ENCODE measurements at places on chromosomes 2 and 18.

DNA sequence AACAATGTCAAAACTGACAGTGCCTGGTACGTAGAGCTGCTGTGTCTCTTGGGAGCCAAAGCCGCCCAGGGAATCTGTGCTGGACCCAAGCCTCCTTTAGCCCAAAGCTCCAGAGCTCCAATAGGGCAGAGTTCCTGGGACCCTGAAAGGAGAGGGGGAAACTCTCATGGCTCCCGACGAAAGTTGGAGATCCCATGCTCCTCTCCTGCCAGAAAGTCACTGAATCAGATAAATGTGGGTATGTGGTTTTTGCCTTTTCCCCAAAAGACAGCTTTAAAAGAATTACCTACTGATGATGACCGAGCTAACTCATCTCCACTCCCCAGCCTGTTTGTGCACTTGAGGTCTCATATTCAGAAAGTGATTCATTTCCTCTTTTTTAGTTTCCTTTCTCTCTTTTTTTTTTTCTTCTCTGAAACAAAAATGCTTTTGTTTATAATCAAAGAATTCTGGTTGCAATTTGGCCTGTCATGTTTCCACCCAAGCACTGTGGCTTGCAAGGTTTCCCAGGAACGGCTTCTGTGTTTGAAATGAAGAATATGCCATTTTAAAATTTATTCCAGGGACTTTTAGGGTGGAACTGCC is 14.1 kb upstream of the PMAIP1 start:
- no peaks in the 10 kb centered on the region for H3K4me1 ChIP-seq
- H3K27me3 ChIP-seq: no peaks in the 10 kb centered on the region
- no peaks in the 10 kb centered on the region for H3K36me3 ChIP-seq
- H3K4me3 ChIP-seq: no peak overlapping the region
- H3K27ac ChIP-seq: no peak overlapping the region

DNA sequence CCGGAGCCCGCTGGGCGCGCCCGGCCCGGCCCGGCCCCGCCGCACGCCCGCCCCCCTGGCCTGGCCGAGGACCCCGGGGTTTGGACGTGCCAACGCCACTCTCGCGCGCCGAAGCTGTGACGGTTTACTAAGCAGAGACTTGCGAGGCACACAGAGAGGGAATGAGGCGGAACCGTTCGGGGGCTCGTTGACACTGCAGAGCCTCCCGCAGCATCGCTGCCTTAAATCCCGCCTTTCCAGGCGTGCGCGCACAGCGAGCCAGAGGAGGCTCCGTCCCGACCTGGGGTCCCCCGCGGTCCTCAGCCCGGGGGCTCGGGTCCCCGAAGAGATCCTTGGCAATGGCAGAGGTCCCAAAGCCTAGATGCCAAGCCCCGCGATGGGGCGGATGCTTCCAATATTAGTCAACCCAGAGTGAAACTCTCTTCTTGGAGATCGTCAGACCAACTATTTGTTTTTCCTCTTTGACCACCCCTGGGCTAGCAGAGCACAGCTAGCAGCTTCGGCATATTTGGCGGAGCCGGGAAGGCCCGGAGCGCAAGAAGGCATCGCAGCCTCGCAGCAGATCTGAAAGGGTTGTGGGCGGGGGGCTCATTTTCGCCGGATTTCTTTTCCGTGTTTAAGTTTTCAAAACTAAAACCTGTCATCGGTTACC is at the start of gene ZNF385B:
TSS of gene ZNF385B (minus strand) at position 197 of the 652 bp plus-strand sequence.
- peak within 1 kb of the TSS; percentile 73 for H3K27ac ChIP-seq
- no peaks in the 10 kb centered on the region for H3K36me3 ChIP-seq
- H3K27me3 ChIP-seq: no peaks in the 10 kb centered on the region
- no peaks in the 10 kb centered on the region for H3K4me1 ChIP-seq
- peak; percentile 46 for DNase-seq

DNA sequence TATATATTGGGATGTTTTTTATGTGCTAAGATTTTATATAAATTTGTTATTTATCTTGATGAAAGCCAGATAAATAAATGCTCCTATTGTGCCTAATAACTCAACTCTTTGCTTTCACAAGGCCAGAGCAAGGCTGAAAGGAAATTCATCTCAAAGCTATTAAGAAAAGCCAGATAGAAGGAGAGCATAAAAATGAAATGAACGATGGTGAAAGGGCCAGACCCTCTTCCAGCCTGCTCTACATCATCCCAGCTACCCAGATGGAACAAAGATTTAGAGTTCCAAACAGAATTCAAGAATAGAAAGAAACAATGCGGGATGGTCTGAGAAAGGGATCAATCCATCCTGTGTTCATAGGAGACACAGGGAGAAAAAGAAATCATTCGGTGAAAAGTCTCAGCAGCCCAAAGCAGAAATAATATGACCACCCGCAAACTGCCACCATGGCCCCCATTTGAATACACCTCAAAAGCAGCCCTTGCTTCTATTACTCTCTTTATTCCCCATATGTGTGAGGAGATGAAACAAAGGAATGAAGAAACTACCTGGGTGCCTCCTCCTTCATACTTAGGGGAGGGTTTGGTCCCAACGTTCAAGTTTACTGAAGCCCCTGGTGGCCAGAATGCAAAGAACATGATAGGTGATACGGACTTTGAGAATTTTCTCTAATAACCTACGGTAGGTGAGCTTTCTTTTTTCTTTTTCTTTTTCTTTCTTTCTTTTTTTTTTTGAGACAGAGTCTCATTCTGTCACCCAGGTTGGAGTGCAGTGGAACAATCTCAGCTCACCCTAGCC is 110.1 kb upstream of the FBXO11 start:
- H3K36me3 ChIP-seq: no peaks in the 10 kb centered on the region
- DNase-seq: no peak
- H3K4me3 ChIP-seq: no peak overlapping the region
- no peaks in the 10 kb centered on the region for H3K4me1 ChIP-seq
- no peak overlapping the region for H3K27ac ChIP-seq

DNA sequence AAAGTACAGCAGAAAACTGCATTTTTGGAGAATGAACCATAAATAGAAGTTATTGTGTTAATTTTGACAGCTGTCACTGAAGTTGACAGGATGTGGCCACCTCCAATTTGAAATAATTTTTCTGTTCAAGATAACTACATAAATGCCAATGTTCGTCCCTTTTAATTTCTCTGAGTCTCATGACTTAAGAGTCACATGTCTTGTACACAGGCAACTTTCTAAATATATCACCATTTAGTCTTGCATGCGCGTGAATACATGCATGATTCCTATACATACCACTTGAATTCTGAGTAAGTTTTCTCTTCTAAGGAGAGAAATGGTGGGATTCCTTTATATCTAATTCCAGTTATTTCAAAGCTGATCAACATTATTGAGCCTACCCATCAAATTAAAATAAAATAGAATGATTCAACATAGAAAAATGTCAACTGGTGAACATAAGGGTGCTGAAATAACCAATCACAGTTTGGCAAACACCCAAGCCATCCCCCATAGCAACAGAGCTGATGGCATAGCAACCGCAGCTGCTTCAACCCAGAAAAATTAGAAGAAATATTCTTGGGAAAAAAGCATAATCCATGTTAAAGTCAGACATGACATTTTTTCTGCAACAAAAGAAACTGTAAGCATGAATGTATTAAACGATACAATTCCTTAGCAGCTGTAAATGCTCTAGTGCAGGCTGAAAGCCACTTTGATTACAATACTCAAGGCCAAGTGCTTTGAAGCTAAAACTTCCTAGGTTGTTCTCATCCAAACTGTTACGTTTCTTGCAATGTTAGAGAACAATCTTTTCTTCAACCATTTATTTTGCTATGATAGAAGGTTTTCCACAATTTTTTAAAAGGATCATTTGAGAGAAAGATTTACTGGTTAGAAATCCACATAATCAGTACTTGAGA is 282.7 kb downstream of the DLGAP1 start:
- no peak for DNase-seq
- H3K27ac ChIP-seq: no peak overlapping the region
- H3K4me3 ChIP-seq: no peak overlapping the region

DNA sequence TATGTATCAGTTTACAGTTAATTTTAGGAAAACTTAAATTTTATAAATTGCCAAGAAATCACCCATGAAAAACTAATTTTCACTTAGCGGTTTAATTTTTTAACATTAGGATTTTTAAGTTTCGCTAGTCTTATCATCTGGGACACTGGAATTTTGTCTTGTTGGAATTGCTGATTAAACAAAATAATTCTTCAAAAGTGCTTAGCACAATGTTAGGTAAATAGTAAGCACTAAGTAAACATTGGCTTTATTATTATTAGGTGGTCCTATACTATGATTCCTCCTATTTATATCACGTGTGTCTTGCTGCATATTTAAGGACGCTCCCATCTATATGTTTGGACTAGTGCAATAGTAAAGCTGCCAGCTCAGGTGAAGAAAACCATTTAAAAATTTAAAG is 54.6 kb upstream of the MAP4K3 start:
- no peak for DNase-seq
- H3K27ac ChIP-seq: no peak overlapping the region
- no peaks in the 10 kb centered on the region for H3K27me3 ChIP-seq

- no peak for DNase-seq
- H3K27me3 ChIP-seq: no peaks in the 10 kb centered on the region
- no peak overlapping the region for H3K27ac ChIP-seq
- no peaks in the 10 kb centered on the region for H3K36me3 ChIP-seq
Observed at GRCh38 chr2:200453853-200454534, 55.9 kb downstream of the KCTD18 start.

DNA sequence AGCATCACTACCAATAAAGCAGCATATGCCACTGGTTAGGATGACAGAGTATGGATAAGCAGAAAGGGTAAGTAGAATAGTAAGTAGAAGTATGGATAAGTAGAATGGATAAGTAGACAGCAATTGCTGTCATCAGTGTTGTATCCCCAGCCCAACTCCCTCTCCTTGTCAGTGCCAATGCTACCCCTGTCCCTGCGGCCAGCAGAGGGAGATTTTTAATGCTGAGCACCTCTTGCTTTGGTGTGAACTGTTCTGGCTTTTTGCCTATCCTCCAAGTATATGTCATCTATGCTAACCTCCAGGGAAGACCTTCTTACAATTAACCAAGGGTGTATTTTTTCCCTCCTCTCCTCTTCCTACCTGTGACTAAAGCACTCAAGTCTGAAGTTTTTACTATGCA is 136.7 kb upstream of the SPHKAP start:
- no peak overlapping the region for H3K27ac ChIP-seq
- H3K4me1 ChIP-seq: no peaks in the 10 kb centered on the region
- peak; percentile 61 for DNase-seq
- no peaks in the 10 kb centered on the region for H3K36me3 ChIP-seq

GRCh38 chr2:173296235-173296634 is 58.4 kb upstream of the CDCA7 start:
- H3K4me3 ChIP-seq: no peak overlapping the region
- no peak for DNase-seq
- H3K27ac ChIP-seq: no peak overlapping the region
- no peaks in the 10 kb centered on the region for H3K27me3 ChIP-seq
- H3K36me3 ChIP-seq: no peaks in the 10 kb centered on the region

DNA sequence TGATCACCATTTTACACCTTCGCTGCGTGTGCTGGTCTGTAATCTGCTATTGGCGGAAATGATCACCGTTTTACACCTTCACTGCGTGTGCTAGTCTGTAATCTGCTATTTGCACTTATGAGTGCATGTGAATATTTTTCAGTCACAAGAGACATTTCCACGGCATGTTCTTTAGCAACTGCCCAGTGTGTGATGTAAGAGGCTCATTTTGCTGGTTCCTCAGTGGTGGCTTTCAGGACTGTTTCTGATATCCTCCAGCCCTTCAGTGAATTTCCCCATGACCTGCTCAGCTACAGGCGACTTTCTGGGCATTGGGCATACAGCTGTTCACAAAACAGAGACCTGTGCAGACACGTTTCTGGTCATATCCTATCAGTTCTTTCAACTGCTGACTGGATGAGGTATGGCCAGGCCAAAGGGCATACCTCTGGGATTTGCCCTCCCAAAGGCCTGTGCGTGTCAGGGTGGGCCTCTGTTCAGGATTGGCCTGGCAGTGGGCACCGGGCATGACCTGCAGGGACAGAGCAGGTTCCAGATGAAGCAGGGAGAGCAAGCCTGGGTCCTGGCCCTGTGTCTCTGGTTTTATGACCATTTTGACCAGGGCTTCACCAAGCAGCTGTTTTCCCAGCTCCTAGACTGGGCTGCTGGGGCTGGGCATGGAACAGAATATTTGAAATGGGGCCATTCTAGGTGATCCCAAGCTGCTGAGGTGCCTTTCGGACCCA is 521 bp upstream of the PROM2 start:
- H3K4me1 ChIP-seq: no peaks in the 10 kb centered on the region
- no peaks in the 10 kb centered on the region for H3K36me3 ChIP-seq
- no peak overlapping the region for H3K27ac ChIP-seq
- H3K4me3 ChIP-seq: no peak overlapping the region
- H3K27me3 ChIP-seq: no peaks in the 10 kb centered on the region

GRCh38 chr2:11406267-11406957 is 59.5 kb downstream of the E2F6 start:
- no peaks in the 10 kb centered on the region for H3K27me3 ChIP-seq
- H3K36me3 ChIP-seq: no peaks in the 10 kb centered on the region
- H3K4me1 ChIP-seq: peaks cover 9% of the 10 kb centered on the region
- H3K27ac ChIP-seq: no peak overlapping the region

DNA sequence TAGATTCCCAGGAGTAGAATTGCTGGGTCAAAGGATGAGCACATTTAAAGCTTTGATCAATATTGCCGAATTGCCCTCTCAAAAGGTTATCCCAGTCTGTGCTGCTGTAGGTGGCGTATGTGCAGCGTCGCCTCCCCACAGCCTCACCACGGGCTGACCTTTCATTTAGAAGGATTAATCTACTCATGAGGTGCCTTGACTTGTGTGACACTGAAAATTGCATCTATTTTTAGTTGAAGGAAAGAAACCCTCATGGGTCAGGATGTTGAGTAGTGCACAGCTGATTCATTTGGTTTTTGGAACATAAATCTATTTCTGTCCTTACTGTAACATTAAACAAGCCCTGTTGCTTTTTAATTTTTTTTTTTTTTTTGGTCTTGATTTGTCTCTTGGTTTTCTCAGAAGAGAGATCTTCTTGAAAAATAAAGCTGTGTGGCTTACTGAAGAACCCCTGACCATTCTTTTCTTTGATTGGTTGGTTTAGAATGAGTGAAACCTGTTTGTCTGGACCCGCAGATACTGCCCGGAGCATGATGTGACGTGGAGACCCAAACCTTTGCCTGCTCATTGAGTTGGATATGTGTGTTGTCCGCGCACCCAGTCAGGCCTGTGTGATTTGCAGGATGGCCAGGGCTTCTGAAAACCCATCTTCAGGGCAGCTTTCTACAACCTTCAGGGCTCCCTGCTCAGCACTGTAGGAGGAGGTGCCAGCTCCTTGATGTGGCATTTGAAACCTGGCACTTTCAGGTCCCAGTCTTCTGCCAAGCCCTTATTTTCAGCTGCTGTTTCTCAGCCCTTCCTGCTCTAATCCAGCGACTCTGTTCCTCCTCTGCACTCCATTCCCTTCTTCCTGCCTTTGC is 61.0 kb downstream of the LPIN1 start:
- DNase-seq: peak; percentile 18
- H3K27me3 ChIP-seq: no peaks in the 10 kb centered on the region
- H3K4me1 ChIP-seq: peaks cover 6% of the 10 kb centered on the region
- no peak overlapping the region for H3K4me3 ChIP-seq
- peak overlapping the region; percentile 46 for H3K27ac ChIP-seq
- H3K36me3 ChIP-seq: no peaks in the 10 kb centered on the region

- no peak overlapping the region for H3K27ac ChIP-seq
- H3K4me1 ChIP-seq: peaks cover 17% of the 10 kb centered on the region
- no peak overlapping the region for H3K4me3 ChIP-seq
- DNase-seq: no peak
- H3K36me3 ChIP-seq: no peaks in the 10 kb centered on the region
- H3K27me3 ChIP-seq: peaks cover 3% of the 10 kb centered on the region
Observed at GRCh38 chr2:73172963-73173362, 29.4 kb upstream of the NOTO start.

GRCh38 chr2:147547440-147547839 is 297.4 kb upstream of the ACVR2A start:
- H3K36me3 ChIP-seq: no peaks in the 10 kb centered on the region
- no peaks in the 10 kb centered on the region for H3K4me1 ChIP-seq
- no peaks in the 10 kb centered on the region for H3K27me3 ChIP-seq
- no peak overlapping the region for H3K4me3 ChIP-seq
